Occipital lobe (tissue), 3 donors: ENCODE measurements at places on chromosomes 11 and 22. TPM values are rescaled to one million over a fixed set of nuclear protein-coding genes. Genes with fewer than 3 reads are reported as not detected.

The USH1C gene
- 0.62 TPM for total RNA-seq

The SLC16A8 gene
- total RNA-seq = 0.16 TPM

The NAV2 gene
- total RNA-seq = 17.6 TPM

The TMPRSS13 gene
- 0.47 TPM for total RNA-seq

The FTH1 gene
- 252 TPM for total RNA-seq

The UBQLNL gene
- not detected for total RNA-seq

The NAALAD2 gene
- total RNA-seq = 5.3 TPM

The ROM1 gene
- 3.1 TPM for total RNA-seq

The CDON gene
- total RNA-seq = 39.8 TPM

The C11orf97 gene
- total RNA-seq = not detected

The SCGB2A2 gene
- total RNA-seq = not detected

The GP1BB gene
- total RNA-seq = 21.8 TPM

The PISD gene
- total RNA-seq = 37.4 TPM

The OR52A1 gene
- total RNA-seq = not detected
